Stimulated activated CD4-positive, alpha-beta T cell treated with anti-CD3 and anti-CD28 coated beads, Interleukin-2, amount 100 ng/mL, for 48 hours (primary cell): ENCODE measurements at places on chromosomes 7 and 10.
A peak's percentile ranks its signal among the peaks of the same experiment; 100 is the strongest.

- no peak for DNase-seq
Measured at GRCh38 chr7:132084776-132085388, 491.4 kb downstream of the PLXNA4 start.

DNA sequence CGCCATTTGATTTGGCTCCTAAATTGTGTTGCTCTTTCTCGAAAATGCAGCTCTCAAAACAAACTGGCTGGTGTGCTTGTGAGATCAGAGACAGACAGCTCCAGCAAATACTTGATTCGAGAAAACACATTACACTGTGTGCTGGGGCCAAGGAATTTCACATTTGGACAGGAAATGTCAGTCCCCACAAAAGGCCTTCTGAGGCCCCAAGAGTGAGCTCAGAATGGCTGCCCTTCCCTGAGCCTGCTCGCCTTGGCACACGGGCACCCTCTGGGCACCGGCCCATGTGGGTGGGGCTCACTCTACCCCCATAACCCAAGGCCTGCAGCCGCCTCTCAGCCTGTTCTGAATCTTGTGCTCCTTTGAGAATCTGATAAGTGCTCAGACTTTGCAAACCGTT, 13.9 kb upstream of the HSPA12A start:
- no peak for DNase-seq

GRCh38 chr7:76292213-76292573, 10.3 kb upstream of the HSPB1 start:
- no peak for DNase-seq

DNA sequence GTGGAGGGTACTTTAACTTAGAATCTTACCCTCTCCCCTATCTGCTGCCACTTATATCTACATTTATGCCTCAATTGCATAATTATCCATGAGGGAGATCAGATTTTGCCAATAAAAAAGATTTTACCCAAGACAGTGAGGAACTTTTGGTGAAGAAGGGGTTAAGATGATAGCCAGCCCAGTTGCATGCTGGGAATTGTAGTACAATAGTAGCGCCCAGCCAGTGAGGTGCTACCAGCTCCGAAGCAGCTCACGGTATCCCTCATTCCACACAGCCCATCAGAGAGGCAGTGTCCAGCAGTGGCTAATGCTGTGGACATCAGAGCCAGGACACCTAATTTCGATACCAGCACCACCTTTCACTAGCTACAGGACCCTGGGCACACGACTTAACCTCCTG, 5.9 kb upstream of the LGI1 start:
- DNase-seq: no peak

- DNase-seq: no peak
Measured at GRCh38 chr10:24556750-24557742, 166.6 kb downstream of the ARHGAP21 start.

DNA sequence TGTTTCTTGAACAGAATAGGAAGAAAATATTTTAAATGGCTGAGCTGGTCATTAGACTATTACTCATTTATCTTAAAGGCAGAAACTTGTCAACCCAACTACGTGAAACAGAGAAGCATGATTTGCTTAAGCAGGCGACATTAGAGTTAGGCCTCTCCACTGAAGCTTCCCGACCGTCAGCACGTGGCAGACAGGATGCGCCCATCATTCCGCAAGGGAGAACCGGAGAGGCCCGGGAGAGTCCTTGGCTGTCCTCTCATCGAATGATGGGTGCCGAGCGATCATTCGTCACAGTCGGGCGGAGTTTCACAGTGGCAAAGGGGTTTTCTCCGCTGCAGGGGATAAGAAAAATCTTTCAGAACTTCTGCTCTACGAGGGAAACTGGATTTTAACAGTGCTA, 11.8 kb downstream of the BRI3 start:
- DNase-seq: no peak

DNA sequence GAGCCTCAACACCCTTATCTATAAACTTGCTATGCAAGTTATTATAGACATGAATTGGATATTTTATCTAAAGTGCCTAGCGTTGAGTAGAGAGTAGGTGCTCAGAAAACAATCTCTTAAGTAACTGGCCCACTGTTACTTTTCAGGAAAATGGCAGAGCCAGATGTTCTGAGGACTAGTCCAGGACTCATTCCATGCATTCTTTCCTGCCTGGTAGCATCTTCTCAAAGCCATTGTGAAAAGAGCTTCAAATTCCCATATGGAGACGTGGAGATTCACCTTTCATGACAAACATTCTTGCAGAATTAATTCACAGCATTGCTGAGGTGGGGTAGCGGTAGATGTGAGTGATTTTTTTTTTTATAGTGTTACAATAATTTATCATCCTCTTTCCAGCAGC, 35.9 kb upstream of the ITPRID1 start:
- DNase-seq: no peak

DNA sequence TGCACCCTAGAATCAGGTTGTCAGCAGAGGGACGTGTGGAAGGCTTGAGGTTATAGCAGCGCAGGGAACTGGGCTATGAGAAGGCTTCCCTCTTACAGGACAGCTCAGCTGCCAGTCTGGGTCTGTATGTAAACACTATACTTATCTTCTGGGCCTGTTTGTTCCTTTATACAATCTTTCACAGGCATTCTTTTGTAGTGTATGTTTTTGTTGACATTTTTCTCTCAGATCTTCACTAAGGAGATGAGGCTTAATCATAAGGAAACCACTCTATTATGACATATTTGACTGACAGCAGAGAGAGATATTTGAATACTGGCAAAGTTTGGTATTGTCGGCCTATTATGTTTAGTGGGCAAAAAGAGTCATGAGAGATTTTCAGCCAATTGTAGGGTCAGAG, 929 bp downstream of the GBF1 start:
- no peak for DNase-seq

DNA sequence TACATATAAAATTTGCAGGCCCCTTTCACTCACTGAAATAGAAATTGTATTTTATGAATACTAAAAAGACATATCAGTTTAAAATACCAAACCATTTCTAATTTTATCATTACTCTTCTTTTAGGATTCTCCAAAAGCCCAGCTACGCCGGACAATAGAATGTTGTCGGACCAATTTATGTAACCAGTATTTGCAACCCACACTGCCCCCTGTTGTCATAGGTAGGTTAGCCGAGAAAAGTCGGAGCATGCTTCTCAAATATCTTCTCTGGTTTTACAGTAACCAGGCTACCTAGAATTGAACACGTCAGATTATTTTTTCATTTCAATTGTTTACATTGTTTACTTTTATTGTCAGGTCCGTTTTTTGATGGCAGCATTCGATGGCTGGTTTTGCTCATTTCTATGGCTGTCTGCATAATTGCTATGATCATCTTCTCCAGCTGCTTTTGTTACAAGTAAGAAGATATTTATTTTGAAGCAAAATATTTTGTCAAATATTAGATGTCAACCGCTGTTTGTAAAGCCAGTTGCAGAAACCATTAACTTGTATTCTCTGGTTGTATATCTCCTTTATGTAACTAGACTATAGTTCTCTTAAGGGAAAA, 57.6 kb downstream of the MMRN2 start:
- peak; percentile 25 for DNase-seq

GRCh38 chr7:137305901-137306621, 37.5 kb downstream of the PTN start:
- DNase-seq: no peak

DNA sequence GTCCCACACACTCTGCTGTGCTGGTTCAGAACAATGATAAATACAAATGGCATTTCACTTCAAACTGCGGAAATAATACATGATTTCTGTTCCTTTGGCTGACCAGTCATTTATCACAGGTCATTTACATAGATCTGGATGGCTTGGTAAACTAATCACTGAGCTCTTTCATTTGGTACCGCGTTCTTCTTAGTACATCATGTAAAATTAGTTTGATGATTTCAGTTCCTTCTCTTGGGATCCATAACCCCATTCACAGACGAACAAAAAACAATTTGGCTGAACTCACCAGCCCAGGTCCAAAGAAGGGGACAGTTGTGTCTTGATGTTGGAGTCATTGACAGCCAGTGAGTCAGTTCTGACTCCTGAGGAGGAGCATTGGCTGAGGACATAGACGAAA, 689.8 kb downstream of the INHBA start:
- DNase-seq: no peak

DNA sequence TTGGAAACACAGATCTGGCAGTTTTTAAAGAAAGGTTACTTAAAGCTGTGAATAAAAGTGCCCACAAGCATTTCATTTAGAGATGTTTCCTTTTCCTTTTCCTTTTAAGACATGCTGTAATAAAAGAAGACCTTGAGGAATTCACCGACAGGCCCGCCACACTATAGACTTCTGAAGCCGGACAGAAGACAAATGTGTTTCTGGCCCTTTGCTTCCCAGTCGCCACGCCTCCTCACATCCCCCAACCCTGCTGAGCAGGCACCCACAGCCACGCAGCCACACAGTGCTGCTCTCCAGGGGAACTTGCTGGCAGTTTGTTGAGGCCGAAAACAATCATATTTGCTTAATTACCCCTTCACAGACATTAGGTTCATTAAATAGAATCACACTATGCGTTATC, 83.4 kb downstream of the SLC25A13 start:
- no peak for DNase-seq

DNA sequence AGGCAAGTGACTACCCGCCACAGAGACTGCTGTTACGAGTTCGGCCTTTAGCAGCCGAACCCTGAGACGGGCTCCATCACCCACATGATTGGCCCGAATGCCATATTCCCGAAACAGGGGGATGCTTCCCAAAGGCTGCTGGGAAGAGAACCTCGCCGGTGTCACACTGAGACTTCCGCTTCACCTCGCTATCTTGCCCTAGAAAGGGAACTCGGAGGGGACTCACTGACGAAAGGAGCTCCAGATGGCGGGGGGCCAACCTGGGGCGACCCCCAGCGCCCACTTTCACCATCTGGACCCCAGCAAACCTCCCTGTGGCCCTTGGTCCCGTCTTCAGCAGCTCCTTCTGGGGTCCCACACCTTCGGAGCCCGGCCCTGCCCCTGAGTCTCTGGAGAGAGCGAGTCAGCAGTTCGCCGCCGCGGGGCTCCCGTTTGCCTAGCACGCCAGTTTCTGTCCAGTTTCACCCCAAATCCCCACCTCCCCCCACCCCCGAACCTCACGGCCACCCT, 529 bp downstream of the HPS1 start:
- DNase-seq: peak; percentile 21

GRCh38 chr10:68132391-68132790, 23.1 kb downstream of the MYPN start:
- DNase-seq: no peak

DNA sequence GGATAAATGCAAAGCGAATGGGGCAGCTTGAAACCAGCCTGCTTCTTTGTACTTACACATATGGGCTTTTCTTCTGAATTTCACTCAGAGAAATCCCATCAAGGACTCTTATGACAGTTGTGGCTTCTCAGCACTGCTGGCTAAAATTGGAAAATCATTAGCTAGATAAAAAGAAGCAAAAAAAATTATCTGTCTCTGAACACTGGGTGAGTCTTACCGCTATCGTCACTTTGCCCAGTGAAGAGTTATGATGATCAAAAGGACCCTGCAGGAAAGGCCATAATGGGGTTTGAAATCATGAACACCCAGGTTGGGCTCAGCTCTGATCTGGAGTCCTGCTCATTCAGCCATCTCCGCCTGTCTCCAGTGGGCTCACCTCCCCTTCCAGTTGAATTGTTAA, 34.3 kb downstream of the AOAH start:
- DNase-seq: no peak
